ENCODE measurements at places on chromosomes 3 and 15. TPM values are rescaled to one million over a fixed set of nuclear protein-coding genes. Genes with fewer than 3 reads are reported as not detected.

SEMA3G gene
- total RNA-seq = 8.4 TPM

ATP2C1 gene
- total RNA-seq = 81.3 TPM

ACP3 gene
- 24.6 TPM for total RNA-seq

IL20RB gene
- total RNA-seq = 1.7 TPM

CCDC54 gene
- total RNA-seq = not detected

NAALADL2 gene
- total RNA-seq = 1.8 TPM

SCN10A gene
- total RNA-seq = not detected

C3orf85 gene
- total RNA-seq = not detected

HHLA2 gene
- total RNA-seq = not detected

HHATL gene
- total RNA-seq = not detected

GOLGA8O gene
- total RNA-seq = not detected

CLEC3B gene
- total RNA-seq = not detected

NEK10 gene
- 2.4 TPM for total RNA-seq

PARL gene
- 78.7 TPM for total RNA-seq

SRPRB gene
- total RNA-seq = 33.6 TPM

CLDN18 gene
- total RNA-seq = 0.13 TPM

MAGI1 gene
- total RNA-seq = 45.1 TPM

TGM4 gene
- total RNA-seq = not detected

TIGIT gene
- not detected for total RNA-seq

All from endodermal cell (in vitro differentiated cells).